ENCODE measurements at places on chromosomes 2 and 18. TPM values are rescaled to one million over a fixed set of nuclear protein-coding genes. Genes with fewer than 3 reads are reported as not detected.

Gene ANKRD12
- 8.8 TPM for polyA plus RNA-seq

Gene CHRND
- polyA plus RNA-seq: not detected

Gene SLC19A3
- polyA plus RNA-seq: 0.73 TPM

Gene SERPINB11
- not detected for polyA plus RNA-seq

Gene TOGARAM2
- polyA plus RNA-seq: 0.33 TPM

Gene EN1
- polyA plus RNA-seq: not detected

Gene PCARE
- 0.50 TPM for polyA plus RNA-seq

Gene MAP2
- polyA plus RNA-seq: 11.9 TPM

DNA sequence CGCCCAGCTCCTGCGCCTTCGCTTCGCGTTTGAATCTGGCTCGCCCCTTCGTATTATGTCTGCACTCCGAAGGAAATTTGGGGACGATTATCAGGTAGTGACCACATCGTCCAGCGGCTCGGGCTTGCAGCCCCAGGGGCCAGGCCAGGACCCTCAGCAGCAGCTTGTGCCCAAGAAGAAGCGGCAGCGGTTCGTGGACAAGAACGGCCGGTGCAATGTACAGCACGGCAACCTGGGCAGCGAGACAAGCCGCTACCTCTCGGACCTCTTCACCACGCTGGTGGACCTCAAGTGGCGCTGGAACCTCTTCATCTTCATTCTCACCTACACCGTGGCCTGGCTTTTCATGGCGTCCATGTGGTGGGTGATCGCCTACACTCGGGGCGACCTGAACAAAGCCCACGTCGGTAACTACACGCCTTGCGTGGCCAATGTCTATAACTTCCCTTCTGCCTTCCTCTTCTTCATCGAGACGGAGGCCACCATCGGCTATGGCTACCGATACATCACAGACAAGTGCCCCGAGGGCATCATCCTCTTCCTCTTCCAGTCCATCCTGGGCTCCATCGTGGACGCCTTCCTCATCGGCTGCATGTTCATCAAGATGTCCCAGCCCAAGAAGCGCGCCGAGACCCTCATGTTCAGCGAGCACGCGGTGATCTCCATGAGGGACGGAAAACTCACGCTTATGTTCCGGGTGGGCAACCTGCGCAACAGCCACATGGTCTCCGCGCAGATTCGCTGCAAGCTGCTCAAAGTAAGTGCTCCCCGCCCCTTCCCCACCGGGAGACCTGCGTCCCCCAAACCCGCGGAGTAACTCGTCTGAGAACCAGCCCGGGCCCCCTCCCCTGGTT lies 453 bp downstream of the KCNJ3 start:
- DNase-seq: no peak

GRCh38 chr2:174038462-174038861 lies 73.3 kb upstream of the SP3 start:
- no peak for DNase-seq

GRCh38 chr2:4973973-4974372 lies 718.2 kb upstream of the SOX11 start:
- no peak for DNase-seq

DNA sequence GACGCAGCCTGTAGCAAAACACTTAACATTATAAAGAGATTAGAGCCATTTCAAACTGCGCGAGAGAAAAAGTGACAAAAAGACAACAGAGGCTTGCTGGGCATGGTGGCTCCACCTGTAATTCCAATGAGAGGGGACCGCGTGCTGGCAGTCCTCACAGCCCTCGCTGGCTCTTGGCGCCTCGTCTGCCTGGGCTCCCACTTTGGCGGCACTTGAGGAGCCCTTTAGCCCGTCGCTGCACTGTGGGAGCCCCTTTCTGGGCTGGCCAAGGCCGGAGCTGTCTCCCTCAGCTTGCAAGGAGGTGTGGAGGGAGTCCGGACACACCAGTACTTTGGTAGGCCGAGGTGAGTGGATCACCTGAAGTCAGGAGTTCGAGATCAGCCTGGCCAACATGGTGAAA lies 9.3 kb upstream of the IFIH1 start:
- no peak for DNase-seq

GRCh38 chr2:112843836-112844235 lies 7.3 kb upstream of the IL1B start:
- no peak for DNase-seq

DNA sequence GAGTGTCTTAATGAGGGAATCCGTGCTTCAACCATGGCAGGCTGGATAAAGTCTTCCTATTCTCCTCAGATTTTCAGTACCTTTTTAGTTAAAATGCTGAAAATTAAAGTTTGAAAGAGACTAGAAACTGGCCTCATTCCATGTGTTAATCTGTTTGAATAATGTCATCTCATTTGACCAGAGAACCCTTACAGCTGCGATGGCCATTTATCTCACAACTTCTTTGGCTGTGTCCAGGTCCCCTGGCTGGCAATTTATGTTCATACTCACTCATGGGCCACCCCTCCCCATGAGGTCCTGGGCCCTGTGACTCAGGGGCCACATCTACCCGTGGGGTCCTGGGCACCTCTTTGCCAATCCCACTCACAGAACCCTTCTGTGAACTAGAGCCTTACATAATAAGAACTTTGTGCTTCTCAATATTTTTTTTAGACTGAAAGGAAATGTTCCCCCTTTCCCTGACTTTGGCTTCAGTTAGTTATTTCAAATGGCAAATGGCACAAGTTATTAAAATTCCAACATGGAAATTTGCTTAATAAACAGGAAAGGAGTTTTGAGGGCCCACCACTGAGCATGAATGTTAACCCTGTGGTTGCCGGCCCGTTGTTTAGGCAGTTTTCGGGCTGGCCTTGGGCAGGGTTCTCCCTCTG lies 134.6 kb downstream of the UXS1 start:
- DNase-seq: no peak

- DNase-seq: no peak
Observed at GRCh38 chr2:121030523-121030922, 254.5 kb downstream of the TFCP2L1 start.

DNA sequence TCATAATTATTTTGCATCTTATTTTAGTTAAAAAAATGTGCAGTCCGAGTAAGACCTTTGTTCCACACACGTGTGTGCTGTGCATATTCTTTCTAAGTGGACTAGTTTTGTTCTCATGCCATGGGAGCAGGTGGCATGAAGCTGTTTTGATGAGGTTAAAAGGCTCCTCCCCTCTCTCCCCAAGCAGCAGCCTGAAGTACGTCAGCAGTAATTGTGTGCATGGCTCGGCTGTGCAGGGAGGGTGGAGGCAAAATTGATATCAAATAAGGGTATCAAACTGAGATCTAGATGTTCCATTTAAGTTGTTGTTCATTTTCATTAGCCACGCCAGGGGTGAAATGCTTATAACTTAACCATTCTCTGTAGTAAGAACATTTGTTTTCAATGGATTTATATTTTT lies at the start of gene NYAP2:
TSS of gene NYAP2 (plus strand) at position 207 of the 400 bp plus-strand sequence. CDS start 9,171 bp downstream, outside the sequence.
- no peak for DNase-seq

- DNase-seq: no peak
Observed at GRCh38 chr2:120471166-120471565, 125.2 kb downstream of the INHBB start.

DNA sequence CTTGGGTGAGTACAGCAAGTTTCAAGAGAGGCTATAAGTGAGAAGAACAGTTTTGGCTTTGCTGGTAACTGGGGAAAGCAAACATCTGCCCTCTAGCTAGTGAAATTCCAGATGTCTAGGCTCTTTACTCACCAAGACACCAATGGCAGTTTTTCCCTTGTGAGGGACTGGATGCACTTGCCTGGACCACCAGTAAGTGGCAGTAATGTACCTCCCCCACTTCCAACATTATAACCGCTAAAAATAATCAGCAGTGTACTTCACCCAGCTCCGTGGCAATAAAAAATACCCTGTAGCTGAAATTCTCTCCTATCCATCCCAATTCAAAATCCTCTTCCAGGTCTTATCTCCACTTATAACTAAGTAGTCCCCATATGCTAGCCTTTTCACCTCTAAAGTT lies 383.9 kb downstream of the ARHGAP15 start:
- DNase-seq: peak; percentile 46

GRCh38 chr2:216424274-216424673 lies 12.0 kb downstream of the SMARCAL1 start:
- DNase-seq: no peak

- no peak for DNase-seq
Observed at GRCh38 chr18:79413426-79413825, 17.7 kb downstream of the NFATC1 start.

DNA sequence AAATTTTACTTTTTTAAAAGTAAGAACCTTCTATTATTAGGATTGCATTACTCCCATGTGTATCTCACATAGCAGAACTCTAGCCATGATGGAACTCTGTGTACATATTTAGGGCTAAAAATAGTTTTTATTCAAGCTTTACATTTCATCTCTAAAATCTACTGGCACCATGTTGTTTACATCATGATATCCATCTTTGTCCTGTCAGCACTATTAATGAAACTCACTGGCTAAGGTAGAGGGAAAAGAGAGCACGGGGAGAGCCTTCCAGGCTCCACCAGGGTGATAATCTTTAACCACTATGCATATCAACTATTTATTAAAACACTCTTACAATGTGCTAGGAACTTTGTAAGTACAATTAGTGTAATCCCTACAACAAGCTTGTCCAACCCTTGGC lies 34.7 kb downstream of the RAD51AP2 start:
- no peak for DNase-seq

Measured in ovary (tissue), 10 donors.